ENCODE measurements at places on chromosomes 13 and 19.

DNA sequence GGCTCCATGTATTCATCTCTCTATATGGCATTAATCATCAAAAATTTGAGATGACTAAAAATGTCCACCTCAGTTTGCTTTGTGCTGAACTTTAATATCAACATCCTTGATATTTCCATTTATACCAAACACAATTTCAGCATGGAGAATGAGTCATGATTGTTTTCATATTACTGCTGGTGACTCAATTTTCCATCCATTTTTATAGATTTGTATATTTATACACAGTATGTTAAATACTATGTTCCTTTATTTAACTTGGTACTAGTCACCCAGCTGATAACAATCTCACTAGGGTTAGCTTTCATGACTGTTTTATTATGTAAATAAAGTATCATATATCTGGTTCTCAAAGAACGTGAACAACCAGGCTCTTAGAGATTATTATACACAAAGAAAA, 1255.1 kb downstream of the SLITRK1 start:
- DNase-seq, result no peak

DNA sequence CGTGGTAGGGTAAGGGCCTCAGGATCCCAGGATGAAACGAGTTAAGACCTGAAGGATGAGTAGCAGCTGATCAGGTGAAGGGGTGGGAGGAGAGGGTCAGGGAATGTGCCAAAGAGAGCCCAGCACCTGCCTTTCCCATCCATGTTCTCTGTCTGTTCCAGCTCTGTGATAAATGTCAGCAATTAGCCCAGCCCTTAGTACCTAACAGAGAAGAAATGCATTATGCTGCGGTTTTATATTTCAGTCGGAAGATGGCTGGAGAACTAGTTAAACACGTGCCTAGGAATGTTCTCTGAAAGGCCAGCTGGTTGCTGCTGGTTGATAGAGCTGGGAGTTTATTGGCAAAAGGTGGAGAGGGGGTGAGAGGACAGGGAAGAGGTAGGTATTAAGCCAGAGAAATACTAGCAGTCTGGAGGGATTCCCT, 268.2 kb downstream of the SHISA2 start:
- DNase-seq, result no peak

DNA sequence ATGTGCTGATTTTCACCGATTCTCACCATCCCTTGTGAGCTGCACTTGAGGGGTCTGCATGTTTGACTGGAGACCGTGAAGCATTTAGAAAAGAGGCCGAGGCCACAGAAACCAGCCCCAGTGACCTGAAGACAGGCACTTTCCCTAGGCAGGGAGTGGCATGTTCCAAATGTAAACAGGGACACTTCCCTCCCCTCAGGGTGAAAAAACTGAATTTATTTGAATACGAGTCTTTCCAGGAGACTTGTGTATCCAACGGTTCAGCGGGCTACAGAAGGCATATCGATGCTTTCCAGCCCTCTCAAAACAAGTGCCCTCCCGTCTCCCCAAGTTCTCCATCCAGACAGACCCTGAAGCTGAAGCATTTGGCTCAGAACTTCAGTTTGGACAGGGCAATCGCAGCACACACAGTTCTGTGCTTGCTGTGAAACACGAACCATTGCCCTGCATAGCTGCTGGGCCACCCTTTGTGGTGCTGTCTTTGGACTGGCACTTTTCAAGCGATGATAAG, 106.1 kb downstream of the ZIC5 start:
- no peak for DNase-seq

DNA sequence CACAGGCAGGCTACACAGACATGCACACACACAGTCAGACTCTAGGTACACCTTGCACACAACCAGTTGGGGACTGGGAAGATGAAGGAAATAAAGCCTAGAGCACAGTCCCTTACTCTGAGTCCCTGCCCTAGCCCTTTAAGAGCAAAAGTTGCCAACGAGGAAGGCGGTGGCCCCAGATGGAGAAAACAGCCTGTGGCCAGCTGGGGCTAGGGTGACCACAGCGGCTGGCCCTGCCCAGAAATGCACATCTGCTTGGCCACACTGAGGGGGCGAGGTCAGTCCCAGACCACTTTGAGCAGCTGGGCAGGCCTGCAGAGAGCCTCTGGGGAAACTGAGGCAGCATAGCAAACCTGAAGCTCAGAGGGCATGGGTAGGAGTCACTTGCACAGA, 52.3 kb downstream of the PTPRS start:
- no peak for DNase-seq

Data from SJCRH30 (cell line).